ENCODE measurements at places on chromosomes 11 and 22. TPM values are rescaled to one million over a fixed set of nuclear protein-coding genes. Genes with fewer than 3 reads are reported as not detected.

DNA sequence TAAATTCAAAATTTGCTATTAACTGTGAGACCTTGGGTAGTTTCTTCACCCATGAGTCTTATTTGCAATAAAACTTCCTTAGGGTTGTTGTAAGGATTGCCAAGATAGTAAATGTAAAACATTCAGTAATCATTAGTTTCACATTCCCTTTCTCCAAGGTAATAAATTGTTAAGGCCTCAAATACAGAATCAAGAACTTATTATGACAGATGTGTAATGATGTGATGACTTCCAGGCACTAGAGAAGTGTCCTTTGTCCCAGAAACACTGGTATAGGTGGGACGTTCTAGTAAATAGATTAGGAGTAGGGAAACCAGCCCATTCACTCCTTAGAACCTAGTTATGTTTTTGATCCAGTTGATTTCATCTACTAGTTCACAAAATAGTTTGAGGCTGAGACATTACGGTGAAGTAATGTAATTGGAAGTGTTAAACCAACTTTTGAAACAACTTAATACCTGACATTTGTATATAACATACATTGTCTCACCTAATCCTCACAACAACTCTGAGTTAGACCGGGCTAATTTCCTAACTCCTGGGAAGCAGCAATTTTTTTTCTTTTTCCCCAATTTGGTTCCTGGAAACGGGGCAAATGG lies 25.5 kb downstream of the CTNND1 start:
- H3K27me3 ChIP-seq: no peaks in the 10 kb centered on the region
- no peak overlapping the region for H3K4me3 ChIP-seq
- no peak for DNase-seq
- peaks cover 10% of the 10 kb centered on the region for H3K36me3 ChIP-seq
- H3K27ac ChIP-seq: peak overlapping the region; percentile 13

DNA sequence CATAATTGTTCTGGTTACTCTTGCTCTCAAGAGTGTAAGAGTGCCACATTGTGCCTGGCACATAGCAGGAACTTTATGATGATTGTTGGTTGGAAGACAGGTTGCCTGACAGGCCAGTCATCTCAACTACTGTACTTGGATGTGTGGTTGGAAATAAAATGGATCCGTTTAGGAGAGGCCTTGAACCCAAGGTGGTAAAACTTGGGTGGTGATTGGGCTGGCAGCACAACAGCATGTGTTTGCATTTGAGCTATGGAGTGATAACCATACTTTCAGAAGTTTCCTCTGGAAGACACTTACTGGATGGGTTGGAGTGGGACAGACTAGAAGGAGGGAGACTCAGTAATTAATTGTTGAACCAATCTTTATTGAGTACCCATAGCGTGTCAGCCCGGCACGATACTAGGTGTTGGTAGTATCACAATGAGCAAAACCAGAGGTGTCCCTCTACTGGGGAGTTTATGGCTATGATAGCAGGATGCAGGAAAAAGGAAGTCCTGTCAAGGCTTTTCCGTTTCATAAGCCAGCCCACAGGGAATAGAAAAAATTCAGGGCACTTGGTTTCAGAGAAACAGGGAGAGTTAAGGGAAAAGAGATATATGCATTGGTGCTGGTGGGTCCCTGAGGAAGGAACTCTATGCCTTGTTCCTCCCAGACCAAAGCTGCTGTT lies 3.1 kb upstream of the TMEM109 start:
- no peaks in the 10 kb centered on the region for H3K36me3 ChIP-seq
- no peak for DNase-seq
- no peak overlapping the region for H3K4me3 ChIP-seq
- no peaks in the 10 kb centered on the region for H3K27me3 ChIP-seq
- peaks cover 42% of the 10 kb centered on the region for H3K4me1 ChIP-seq

DNA sequence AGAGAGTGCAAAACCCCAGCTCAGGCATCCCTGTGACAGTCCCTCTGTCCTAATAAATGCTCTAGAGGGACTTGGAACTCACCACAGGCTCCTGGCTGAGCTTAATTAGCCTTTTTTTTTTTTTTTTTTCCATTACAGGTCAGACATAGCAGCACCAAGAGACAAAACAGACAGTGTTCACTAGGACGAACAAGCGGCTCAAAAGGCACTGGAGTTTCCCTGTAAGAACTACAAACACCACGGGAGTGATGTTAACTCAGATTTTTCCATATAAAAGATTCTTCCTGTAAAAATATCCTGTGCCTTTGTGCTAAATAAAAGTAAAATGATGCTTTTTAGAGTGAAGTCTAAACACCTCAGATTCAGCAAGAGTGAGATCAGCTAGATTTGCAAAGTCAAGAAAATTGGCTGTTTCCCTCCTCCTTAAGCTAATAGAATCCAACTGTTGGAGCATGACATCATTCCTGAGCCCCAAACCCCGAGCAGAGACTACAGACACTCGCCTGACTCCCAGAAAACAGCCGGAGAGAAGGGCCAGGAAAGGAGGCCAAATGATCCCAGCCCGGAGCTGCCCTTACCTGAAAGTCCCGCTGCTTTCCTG lies 101.0 kb upstream of the AKIP1 start:
- H3K4me3 ChIP-seq: peak overlapping the region; percentile 61
- peaks cover 84% of the 10 kb centered on the region for H3K4me1 ChIP-seq
- no peak for DNase-seq
- peak overlapping the region; percentile 89 for H3K27ac ChIP-seq

DNA sequence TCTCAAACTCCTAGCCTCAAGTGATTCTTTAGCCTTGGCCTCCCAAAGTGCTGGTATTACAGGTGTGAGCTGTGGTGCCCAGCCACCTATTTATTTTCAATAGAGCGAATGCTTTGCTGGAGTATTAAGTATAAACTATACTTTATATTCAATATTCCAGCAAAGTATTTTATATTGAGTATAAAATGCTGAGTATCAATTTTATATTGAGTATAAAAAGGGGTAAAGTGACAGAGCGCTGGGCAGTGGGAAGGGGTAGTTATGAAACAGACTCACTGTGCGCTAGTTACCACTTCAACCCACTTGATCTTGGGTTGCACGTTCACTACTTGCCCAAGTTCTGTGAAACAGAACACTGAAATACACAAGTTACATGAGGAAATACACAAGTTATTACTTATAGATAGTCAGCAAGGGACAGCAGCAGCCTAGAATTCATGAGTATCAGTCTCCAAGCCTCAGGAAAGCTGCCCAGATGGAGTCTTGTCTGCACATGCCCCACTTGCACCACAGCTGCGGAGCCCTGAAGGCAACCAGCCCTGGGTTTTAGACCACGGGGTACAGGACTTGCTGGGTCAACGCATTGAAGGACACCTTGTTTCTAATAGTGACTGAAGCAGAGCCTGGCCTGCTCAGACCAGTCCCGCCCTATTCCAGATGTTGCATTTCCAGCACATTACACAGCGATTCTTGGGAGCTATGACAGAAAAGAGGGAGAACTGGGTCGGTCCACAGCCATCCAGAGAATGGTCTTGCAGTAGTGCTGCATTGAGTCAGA lies 51.6 kb upstream of the SYT13 start:
- H3K4me3 ChIP-seq: no peak overlapping the region
- H3K27me3 ChIP-seq: no peaks in the 10 kb centered on the region
- peaks cover 19% of the 10 kb centered on the region for H3K4me1 ChIP-seq

DNA sequence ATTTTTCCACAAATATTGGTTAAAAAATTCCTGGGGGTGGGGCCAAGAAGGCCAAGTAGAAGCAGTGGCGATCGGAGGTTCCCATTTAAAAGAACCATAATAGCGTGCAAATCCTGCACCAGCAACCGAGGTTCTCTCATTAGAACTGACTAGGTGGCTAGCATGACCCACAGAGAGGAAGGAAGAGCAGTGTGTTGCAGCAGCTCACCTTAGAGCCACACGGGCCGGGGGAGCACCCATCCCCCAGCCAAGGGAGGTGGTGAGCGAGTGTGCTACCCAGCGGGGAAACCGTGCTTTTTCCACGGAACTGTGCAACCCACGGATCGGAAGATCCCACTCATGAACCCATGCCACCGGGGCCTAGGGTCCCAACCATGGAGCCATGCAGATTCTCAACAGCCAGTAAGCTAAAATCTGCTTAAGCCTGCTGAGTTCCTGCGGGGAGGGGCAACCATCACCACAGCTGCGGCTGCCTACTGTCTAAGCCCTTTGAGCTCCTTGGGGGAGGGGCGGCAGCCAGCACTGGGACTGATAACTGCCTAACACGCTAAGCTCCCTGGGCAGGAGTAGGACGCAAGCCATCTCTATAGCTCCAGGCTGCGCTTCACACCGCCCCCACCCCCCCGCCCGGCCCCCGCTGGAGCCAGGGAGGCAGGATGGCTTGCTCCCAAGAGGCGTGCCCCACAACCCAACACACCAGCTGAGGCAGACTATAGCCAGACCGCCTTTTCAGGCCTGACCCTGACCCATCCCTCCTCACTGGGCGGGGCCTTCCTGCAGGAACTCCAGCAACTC lies 21.0 kb upstream of the HTATIP2 start:
- H3K27me3 ChIP-seq: peaks cover 28% of the 10 kb centered on the region
- H3K4me3 ChIP-seq: no peak overlapping the region
- H3K27ac ChIP-seq: no peak overlapping the region
- H3K4me1 ChIP-seq: no peaks in the 10 kb centered on the region
- no peaks in the 10 kb centered on the region for H3K36me3 ChIP-seq
- DNase-seq: no peak

DNA sequence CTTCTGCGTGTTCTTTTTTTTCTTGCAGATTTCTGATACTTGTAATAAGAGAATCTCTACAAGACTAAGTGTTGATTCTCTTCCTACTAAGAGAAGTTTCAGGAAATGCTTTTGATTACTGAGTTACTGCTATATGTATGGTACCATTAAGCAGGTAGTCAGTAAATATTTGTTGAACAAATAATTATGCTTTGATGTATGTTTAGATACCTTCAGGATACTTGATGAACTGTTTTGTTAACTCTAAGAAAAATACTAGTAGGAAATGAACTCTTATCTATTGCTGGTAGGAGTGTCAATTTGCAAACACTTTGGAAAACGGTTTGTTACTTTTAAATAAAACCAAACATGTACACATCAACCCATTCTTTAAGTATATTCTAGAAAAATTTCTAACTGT lies 90.6 kb downstream of the TMEM135 start:
- no peaks in the 10 kb centered on the region for H3K27me3 ChIP-seq
- no peak overlapping the region for H3K4me3 ChIP-seq
- H3K36me3 ChIP-seq: no peaks in the 10 kb centered on the region
- H3K27ac ChIP-seq: no peak overlapping the region
- no peaks in the 10 kb centered on the region for H3K4me1 ChIP-seq

DNA sequence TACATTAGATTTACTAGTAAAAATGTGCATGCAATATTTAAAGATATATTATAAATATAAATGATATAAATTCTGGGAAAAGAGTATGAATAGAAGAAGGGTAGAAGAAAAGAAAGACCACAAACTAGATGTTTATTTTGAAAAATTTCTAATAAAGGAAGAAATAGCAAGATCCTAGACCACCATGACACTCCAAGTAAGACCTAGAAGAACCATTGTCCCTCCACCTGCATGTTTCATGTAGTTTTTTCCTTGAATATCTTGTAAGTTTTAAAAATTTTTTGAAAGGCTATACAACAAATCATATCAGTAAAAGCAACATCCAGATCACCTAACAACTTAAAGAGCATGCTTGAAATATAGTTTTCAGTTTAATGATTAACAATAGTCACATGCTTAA lies 46.8 kb downstream of the ARHGAP32 start:
- no peaks in the 10 kb centered on the region for H3K4me1 ChIP-seq
- no peak overlapping the region for H3K4me3 ChIP-seq
- H3K27me3 ChIP-seq: no peaks in the 10 kb centered on the region

DNA sequence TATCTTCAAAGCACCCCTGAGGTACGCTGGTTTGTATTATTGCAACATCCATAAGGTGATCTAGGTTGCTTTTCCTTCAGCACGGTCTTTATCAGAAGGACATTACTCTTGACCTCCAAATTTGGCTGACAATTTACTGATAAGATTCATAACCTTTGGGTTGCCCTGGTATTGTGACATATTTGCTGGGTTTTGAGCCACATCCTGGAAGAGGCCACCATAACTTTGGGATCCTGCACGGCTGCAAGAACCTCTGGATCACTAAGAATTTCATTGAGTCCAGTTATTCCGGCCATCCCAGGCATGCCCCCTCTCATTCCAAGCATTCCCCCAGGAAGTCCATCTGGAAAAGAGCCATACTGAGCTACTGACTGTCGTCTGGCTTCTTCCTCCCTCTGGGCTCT lies 6.5 kb upstream of the PLET1 start:
- H3K36me3 ChIP-seq: no peaks in the 10 kb centered on the region
- no peak for DNase-seq
- H3K4me1 ChIP-seq: no peaks in the 10 kb centered on the region
- no peaks in the 10 kb centered on the region for H3K27me3 ChIP-seq

GRCh38 chr11:99812516-99812915 lies 791.8 kb downstream of the CNTN5 start:
- H3K4me1 ChIP-seq: no peaks in the 10 kb centered on the region
- no peak overlapping the region for H3K4me3 ChIP-seq
- H3K36me3 ChIP-seq: no peaks in the 10 kb centered on the region
- no peak overlapping the region for H3K27ac ChIP-seq
- DNase-seq: no peak

GRCh38 chr22:44588348-44588747 lies 90.3 kb upstream of the RTL6 start:
- no peak overlapping the region for H3K4me3 ChIP-seq
- peak; percentile 23 for DNase-seq
- H3K4me1 ChIP-seq: no peaks in the 10 kb centered on the region
- H3K36me3 ChIP-seq: no peaks in the 10 kb centered on the region
- no peak overlapping the region for H3K27ac ChIP-seq
- peaks cover 40% of the 10 kb centered on the region for H3K27me3 ChIP-seq

DNA sequence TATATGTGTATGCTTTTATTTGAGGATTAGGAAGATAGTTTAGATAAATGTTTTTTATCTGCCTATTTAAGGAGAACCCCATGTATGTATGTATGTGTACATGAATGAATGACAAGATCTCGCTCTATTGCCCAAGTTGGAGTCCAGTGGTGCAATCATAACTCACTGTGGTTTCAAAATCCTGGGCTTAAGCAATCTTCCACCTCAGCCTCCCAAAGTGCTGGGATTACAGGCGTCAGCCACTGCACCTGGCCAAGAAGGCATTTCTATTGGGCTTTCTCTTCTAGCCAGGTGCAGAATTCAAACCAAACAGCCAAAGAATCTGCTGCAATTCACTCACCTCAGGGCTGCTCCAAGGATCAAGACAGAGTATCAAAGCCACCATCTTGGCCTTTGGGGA lies 25.5 kb upstream of the DGKZ start:
- H3K36me3 ChIP-seq: peaks cover 41% of the 10 kb centered on the region
- no peak overlapping the region for H3K4me3 ChIP-seq
- no peak for DNase-seq
- H3K27me3 ChIP-seq: no peaks in the 10 kb centered on the region

- no peak for DNase-seq
- no peak overlapping the region for H3K4me3 ChIP-seq
- peaks cover 50% of the 10 kb centered on the region for H3K4me1 ChIP-seq
- H3K27me3 ChIP-seq: no peaks in the 10 kb centered on the region
These were observed 2.9 kb downstream of the PLAAT3 start for GRCh38 chr11:63611395-63611747.

The GRAMD1B gene
- 9.9 TPM for total RNA-seq

The CALCA gene
- not detected for total RNA-seq

The KCNK7 gene
- 1.7 TPM for total RNA-seq

The C22orf31 gene
- not detected for total RNA-seq

The RASSF10 gene
- total RNA-seq: 4.3 TPM

The SIAE gene
- total RNA-seq: 41.4 TPM

The TPBGL gene
- total RNA-seq: 0.47 TPM

The PHETA2 gene
- total RNA-seq: 12.8 TPM

The ZNF280A gene
- not detected for total RNA-seq

Data from lower lobe of right lung (tissue), 2 donors.